ENCODE measurements at places on chromosomes 2 and 18.
A peak's percentile ranks its signal among the peaks of the same experiment; 100 is the strongest.

GRCh38 chr2:57674743-57675142 is 371.9 kb upstream of the VRK2 start:
- DNase-seq = no peak

GRCh38 chr2:48219555-48220436 is 310.2 kb upstream of the STON1 start:
- DNase-seq = no peak

- no peak for DNase-seq
Observed at GRCh38 chr2:153391131-153391530, 87.4 kb downstream of the RPRM start.

DNA sequence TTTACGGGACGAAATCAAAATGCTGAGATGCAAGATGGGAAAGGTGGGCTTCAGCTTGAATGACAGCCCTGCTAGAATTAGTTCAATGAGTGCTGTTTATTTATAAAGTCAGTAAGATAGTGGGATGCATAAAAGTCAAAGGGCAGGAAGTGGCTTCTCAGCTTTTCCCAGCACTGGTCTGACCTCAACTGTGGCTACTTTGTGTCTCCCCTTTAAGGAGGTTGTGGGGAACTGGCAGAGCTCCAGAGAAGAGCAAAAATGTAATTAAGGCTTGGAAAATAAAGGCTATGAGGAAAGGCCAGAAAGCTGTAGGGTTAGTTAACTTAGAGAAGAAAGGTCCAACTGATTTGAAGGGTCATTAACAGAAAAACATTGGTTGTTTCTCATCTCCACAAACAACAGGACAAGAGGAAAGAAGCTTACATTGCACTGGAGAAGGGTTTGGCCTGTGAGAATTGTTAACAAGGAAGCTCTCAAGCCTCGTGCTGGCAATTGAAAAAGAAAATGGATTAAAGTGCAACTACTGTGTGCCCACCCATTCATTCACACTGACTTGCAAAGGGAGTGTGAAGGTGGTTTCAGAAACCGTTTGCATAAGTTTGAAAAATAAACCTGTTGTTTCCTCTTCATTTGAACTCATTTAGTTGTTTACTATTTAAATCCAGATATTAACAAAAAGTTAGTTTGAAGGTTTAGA is 68.8 kb upstream of the CD28 start:
- DNase-seq = no peak

- peak; percentile 19 for DNase-seq
Observed at GRCh38 chr2:102005989-102006885, 14.5 kb downstream of the IL1R2 start.

GRCh38 chr18:56461151-56461550 is 177.2 kb downstream of the TXNL1 start:
- DNase-seq = no peak
